CD4-positive, alpha-beta T cell (primary cell): ENCODE measurements at places on chromosomes 11 and 22. TPM values are rescaled to one million over a fixed set of nuclear protein-coding genes. Genes with fewer than 3 reads are reported as not detected.

Gene KDM4E
- total RNA-seq = not detected

- DNase-seq = no peak
These were observed 86.4 kb downstream of the ISX start for GRCh38 chr22:35152316-35152715.

DNA sequence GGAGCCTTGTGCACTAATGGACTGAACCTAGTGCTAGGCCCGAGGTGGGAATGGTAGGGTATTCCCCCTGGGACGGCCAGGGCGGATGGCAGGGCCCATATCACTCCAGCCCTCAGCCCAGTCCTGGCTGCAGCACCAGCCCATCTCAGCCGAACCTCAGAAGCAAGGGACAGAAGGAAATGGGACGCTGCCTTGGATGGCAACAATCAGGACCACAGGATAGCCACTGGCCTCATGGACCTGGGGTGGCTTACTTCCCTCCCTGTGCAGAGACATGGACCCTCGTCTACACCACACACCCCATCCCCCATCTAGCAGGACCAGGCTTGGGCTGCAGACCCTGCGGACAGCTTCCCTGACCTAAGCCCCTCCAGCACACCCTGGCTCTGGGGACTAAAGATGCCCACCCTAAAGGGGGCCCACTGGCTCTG is 24.1 kb downstream of the ARVCF start:
- no peak for DNase-seq

Gene CCDC134
- 16.2 TPM for total RNA-seq
